ENCODE measurements at places on chromosomes 12 and 14.

GRCh38 chr12:120231316-120232011 is 30.6 kb upstream of the RPLP0 start:
- no peak for DNase-seq

- DNase-seq: no peak
Observed at GRCh38 chr12:11695321-11695720, 45.8 kb downstream of the ETV6 start.

- no peak for DNase-seq
Observed at GRCh38 chr12:117101953-117102799, 3.0 kb upstream of the TESC start.

GRCh38 chr12:74817499-74817898 is 279.9 kb downstream of the ATXN7L3B start:
- no peak for DNase-seq

- no peak for DNase-seq
Observed at GRCh38 chr14:90402016-90402415, 5.2 kb downstream of the CALM1 start.
